ENCODE measurements at places on chromosomes 11 and 22. TPM values are rescaled to one million over a fixed set of nuclear protein-coding genes. Genes with fewer than 3 reads are reported as not detected.

AGBL2 gene
- 2.9 TPM for total RNA-seq

FAM76B gene
- 64.3 TPM for total RNA-seq

NXPE1 gene
- not detected for total RNA-seq

DNA sequence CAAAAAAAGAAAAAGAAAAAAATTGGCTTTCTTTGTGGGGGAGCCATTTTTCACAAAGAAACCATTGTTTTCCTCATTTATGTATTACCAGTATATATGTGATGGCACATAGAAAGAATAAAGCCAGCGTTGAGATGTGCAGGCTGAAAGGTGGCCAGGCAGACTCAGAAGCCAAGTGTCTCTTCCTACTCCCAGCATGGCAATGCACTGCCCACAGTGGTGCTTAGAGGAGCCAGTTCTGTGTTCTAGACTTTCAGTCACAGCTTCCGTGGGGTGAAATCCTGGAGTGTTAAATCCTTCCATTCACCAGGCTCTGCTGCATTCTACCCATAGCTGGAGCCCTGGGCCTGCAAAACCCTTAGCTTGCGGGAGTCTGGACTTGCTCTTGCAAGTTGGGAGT lies 18.9 kb downstream of the SNAP29 start:
- no peak for DNase-seq
- no peaks in the 10 kb centered on the region for H3K27me3 ChIP-seq
- no peak overlapping the region for H3K27ac ChIP-seq
- H3K36me3 ChIP-seq, result no peaks in the 10 kb centered on the region
- H3K4me1 ChIP-seq, result no peaks in the 10 kb centered on the region

DNA sequence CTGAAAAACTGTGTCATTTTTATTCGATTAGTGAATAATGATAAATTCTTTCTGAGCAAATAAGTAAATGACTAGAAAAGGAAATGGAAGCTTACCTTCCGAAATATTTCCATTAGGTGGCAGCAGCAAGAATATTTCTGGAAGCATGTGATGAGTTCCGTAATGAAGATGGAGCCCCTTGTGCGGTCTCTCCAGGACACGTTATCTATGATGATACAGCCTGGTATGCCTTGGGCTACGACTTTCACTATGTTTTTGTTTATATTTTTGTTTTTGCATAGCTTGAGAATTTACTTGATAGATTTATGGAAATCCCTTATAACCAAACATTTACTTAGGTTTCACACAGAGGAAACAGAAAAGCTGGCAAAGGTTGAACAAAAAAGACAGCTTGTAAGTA lies 25.7 kb downstream of the CASP5 start:
- no peaks in the 10 kb centered on the region for H3K36me3 ChIP-seq
- no peak overlapping the region for H3K27ac ChIP-seq
- H3K4me3 ChIP-seq, result no peak overlapping the region
- no peaks in the 10 kb centered on the region for H3K27me3 ChIP-seq
- DNase-seq, result peak; percentile 38

DNA sequence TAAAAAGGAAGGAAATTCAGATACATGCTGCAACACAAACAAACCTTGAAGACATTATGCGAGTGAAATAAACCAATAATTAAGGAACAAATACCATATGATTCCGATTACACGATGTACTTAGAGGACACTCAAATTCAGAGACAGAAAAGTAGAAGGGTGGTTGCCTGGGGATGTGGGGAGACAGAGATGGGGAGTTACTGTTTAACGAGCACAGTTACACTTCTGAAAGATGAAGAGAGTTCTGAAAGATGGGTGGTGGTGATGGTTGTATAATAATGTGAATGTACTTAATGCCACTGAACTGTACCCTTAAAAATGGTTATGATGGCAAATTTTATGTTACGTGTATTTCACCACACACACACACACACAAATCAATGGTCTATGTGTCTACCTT lies 14.7 kb downstream of the ZBTB44 start:
- no peak for DNase-seq
- H3K27ac ChIP-seq, result no peak overlapping the region
- peaks cover 4% of the 10 kb centered on the region for H3K4me1 ChIP-seq
- no peaks in the 10 kb centered on the region for H3K27me3 ChIP-seq
- H3K4me3 ChIP-seq, result no peak overlapping the region

- no peak overlapping the region for H3K27ac ChIP-seq
- no peaks in the 10 kb centered on the region for H3K27me3 ChIP-seq
- H3K4me3 ChIP-seq, result no peak overlapping the region
Observed at GRCh38 chr11:70901951-70902521, 350.3 kb downstream of the SHANK2 start.

- H3K4me3 ChIP-seq, result no peak overlapping the region
- no peaks in the 10 kb centered on the region for H3K27me3 ChIP-seq
- no peak for DNase-seq
- no peaks in the 10 kb centered on the region for H3K4me1 ChIP-seq
Observed at GRCh38 chr22:23684026-23684425, 6.8 kb upstream of the RGL4 start.

All from Caco-2 (cell line).